Spleen (tissue), 13 donors: ENCODE measurements at places on chromosomes 2 and 18. TPM values are rescaled to one million over a fixed set of nuclear protein-coding genes. Genes with fewer than 3 reads are reported as not detected.

Gene POTEC
- not detected for polyA plus RNA-seq

Gene TMEM169
- polyA plus RNA-seq: 0.19 TPM

Gene GKN1
- polyA plus RNA-seq: not detected

Gene HOXD13
- polyA plus RNA-seq: not detected

Gene ST6GAL2
- polyA plus RNA-seq: under 0.01 TPM

Gene SERPINB10
- polyA plus RNA-seq: 0.51 TPM

Gene MROH2A
- not detected for polyA plus RNA-seq

Gene TTR
- not detected for polyA plus RNA-seq

Gene GALNT3
- 7.8 TPM for polyA plus RNA-seq

Gene GAREM2
- polyA plus RNA-seq: 1.1 TPM

Gene AQP12A
- polyA plus RNA-seq: not detected

DNA sequence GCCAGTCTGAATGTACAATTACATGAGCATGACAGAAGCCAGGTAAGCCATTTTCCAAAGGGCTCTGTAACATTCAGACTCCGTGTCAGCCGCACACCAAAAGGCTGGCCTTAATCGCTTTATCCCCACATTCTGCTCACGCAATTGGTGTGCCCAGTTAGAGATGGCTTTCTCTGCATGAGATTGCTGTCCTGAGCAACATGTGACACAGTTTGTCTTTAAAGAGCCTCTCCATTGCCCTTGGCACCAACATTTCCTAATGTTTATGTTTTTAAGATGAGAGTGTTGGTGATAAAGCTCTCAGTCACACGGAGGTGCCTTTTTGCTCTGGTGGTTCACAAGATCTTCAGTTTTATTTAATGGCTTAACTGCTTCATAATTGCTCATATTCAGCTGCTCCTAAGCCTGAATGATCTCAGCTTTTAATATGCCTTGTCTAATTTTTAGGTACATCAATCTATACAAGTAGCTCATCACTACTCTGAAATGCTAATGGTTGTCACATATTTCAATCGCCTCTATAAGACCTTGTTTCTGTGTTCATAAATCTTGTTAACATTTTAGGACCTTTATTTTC lies 164.8 kb upstream of the ACVR2A start:
- no peak overlapping the region for H3K27ac ChIP-seq
- H3K4me3 ChIP-seq: no peak overlapping the region
- no peaks in the 10 kb centered on the region for H3K27me3 ChIP-seq
- H3K36me3 ChIP-seq: no peaks in the 10 kb centered on the region

DNA sequence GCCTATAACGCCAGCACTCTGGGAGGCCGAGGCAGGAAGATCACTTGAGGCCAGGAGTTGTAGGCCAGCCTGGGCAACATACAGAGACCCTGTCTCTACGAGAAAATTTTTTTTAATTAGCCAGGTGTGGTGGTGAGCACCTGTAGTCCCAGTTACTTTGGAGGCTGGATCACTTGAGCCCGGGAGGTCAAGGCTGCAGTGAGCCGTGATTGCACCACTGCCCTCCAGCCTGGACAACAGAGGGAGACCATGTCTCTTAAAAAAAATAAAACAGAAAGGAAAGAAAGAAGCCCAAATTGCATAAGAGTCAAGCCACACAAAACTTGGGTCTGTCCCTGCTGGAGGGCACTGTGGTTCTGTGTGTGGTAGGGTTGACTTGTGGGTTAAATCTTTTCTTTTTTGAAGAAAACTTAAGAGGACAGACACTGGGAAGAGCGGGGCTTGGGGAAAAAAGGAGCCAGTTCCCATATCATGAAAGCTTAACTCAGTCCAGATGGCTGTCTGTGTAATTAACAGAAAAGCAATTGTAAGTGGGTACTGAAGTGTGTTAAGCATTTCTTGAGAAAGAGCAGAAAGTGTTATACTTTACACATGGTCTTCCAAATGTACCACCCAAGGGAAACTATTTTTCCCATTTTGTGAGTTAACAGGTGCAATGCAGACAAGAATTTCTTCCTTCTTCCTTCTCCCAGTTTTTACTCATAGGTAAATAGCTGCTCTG lies 115.1 kb downstream of the ALPK2 start:
- no peaks in the 10 kb centered on the region for H3K36me3 ChIP-seq
- no peak overlapping the region for H3K4me3 ChIP-seq
- H3K27ac ChIP-seq: no peak overlapping the region
- H3K4me1 ChIP-seq: no peaks in the 10 kb centered on the region
- DNase-seq: no peak

DNA sequence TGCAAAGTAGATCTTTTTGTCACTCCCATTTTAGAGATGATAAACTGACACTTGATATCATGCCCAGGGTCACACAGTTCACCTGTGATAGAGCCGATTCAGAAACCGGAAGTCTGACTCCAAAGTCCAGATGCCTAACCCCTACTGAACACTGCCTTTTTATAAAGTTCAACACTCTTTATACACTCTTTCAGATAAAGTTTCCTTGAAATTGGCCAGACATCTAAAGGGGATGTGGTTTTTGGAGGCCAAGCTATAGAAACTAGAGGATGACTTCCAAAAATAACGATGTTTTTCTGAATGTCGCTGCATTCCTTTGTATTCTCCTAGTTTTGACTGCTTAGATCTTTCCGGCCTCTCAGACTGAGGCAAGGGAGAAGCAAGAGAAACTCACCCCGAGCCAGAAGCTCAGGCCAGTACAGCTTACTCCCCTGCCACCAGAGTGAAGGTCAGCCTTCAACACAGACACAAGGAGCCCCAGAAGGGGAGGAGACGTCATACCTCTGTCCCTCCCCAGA lies 61.8 kb downstream of the NRP2 start:
- H3K27ac ChIP-seq: no peak overlapping the region
- no peaks in the 10 kb centered on the region for H3K4me1 ChIP-seq
- no peak for DNase-seq
- no peak overlapping the region for H3K4me3 ChIP-seq

GRCh38 chr2:144998435-144998834 lies 478.5 kb upstream of the ZEB2 start:
- H3K27me3 ChIP-seq: no peaks in the 10 kb centered on the region
- DNase-seq: no peak
- no peak overlapping the region for H3K27ac ChIP-seq

DNA sequence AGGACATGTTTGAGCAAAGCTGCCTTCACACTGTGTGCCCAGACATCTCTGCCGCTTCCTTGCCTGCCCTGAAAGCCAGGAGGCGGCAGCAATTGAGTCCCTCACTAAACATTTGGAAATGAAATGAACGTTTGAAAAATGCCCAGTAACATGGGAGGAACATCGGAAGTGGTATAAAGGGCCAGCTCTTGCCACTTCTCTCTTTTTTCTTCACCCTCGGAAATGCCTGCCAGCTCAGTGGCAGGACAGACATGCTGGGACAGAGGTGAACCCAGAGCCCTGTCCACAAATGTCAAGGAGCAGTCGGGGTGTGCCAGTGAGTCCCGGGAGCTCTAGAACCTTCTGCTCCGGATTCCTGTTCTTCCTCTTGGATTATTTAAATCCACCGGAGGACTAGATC lies 46.1 kb downstream of the TPGS2 start:
- no peak overlapping the region for H3K4me3 ChIP-seq
- no peak for DNase-seq

GRCh38 chr2:23590241-23590869 lies 205.4 kb downstream of the KLHL29 start:
- H3K4me1 ChIP-seq: no peaks in the 10 kb centered on the region
- no peak overlapping the region for H3K27ac ChIP-seq
- H3K27me3 ChIP-seq: no peaks in the 10 kb centered on the region
- no peaks in the 10 kb centered on the region for H3K36me3 ChIP-seq
- DNase-seq: peak; percentile 33
- H3K4me3 ChIP-seq: no peak overlapping the region

DNA sequence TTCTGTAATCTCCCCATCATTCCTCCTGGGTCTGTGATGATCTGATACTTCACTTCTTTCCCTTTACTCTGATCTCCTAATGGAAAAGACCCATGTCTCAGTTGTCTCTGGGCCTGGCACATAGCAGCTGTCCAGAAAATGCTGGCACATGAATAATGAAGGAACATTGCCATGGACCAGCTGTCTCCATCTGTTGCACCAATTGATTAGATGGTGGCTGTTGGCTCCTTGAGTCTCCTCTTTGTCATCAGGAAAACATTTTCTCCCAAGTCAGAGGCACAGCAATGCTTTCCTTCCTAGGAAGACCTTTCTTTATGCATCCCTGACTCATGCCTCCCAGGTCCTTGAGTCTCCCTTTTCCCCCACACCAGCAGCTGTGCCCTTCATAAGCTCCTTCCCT lies 286.2 kb upstream of the CXCR4 start:
- no peaks in the 10 kb centered on the region for H3K36me3 ChIP-seq
- H3K4me3 ChIP-seq: no peak overlapping the region
- no peak for DNase-seq
- no peaks in the 10 kb centered on the region for H3K4me1 ChIP-seq
- no peaks in the 10 kb centered on the region for H3K27me3 ChIP-seq

- peaks cover 23% of the 10 kb centered on the region for H3K36me3 ChIP-seq
- no peak overlapping the region for H3K27ac ChIP-seq
- DNase-seq: no peak
- no peaks in the 10 kb centered on the region for H3K27me3 ChIP-seq
Measured at GRCh38 chr2:167957662-167958061, 289.7 kb downstream of the STK39 start.

DNA sequence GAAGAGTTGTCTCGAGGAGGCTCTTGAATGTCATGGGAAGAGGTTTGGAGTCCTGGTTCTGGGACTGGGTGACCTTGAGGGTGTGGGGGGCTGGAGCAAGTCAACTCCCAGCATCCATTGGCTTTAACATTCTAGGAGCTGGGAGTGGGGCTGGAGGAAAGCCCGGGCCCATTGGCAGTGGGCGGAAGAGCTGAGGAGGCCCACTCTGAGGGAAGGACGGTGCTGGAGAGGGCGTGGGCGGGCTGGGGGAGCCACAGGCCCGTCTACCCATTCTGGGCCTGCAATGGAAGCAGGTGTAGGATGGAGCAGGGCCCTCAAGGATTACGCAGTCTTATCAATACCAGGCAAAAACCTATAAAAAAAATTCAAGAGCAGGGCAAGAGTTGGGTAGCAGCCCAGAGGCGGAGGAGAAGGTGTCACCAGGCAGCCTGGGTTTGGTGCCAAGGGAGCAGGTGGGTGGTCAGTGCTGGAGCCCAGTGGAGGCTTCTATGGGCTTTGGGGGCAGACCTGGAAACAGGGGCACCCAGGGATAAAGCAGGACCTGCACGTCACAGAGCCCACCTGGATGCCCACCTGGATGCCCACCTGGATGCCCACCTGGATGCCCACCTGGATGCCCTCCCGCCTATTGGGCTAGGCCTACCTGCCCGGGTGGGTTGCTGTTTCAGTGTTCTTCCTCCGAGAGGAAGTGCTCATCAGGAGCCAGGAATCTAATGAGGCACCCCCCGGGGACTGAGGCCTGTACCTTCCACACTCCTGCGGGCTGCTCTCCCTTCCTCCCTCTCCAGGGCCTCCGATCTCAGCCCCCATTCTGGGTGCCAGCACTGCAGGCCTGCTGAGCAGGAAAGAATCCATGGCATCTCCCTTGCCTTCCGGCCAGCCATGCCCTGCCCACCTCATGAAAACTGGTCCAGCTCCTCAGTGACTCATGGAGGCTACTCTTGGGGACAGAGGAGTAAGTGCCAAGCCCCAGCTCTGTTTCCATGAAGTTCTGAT lies 71.3 kb downstream of the CTIF start:
- H3K4me1 ChIP-seq: no peaks in the 10 kb centered on the region
- no peaks in the 10 kb centered on the region for H3K36me3 ChIP-seq
- H3K27me3 ChIP-seq: no peaks in the 10 kb centered on the region
- no peak overlapping the region for H3K27ac ChIP-seq

DNA sequence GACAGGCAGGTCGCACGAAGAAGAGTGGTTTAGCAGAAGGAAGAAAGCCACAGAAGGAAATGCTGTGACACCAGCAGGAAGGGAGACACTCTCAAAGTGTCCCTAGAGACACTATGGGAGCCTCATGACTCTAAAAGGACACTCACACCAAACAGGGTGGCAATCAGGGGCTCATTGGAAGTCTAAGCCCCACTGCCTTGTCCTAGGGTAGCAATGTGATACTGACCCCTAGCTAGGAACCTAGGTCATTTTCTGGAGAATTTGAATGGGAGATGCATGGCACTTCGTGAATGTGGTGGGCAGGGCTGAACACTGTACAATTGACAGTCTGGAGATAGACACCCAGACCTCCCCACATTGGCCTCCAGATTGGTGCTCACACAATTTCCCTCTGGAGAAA lies 385.0 kb downstream of the EIPR1 start:
- no peaks in the 10 kb centered on the region for H3K36me3 ChIP-seq
- DNase-seq: no peak
- no peak overlapping the region for H3K4me3 ChIP-seq
- no peak overlapping the region for H3K27ac ChIP-seq

- H3K4me1 ChIP-seq: peaks cover 25% of the 10 kb centered on the region
- H3K4me3 ChIP-seq: no peak overlapping the region
- H3K36me3 ChIP-seq: no peaks in the 10 kb centered on the region
- H3K27ac ChIP-seq: no peak overlapping the region
- no peaks in the 10 kb centered on the region for H3K27me3 ChIP-seq
Measured at GRCh38 chr18:35085450-35086380, 44.5 kb downstream of the MAPRE2 start.

DNA sequence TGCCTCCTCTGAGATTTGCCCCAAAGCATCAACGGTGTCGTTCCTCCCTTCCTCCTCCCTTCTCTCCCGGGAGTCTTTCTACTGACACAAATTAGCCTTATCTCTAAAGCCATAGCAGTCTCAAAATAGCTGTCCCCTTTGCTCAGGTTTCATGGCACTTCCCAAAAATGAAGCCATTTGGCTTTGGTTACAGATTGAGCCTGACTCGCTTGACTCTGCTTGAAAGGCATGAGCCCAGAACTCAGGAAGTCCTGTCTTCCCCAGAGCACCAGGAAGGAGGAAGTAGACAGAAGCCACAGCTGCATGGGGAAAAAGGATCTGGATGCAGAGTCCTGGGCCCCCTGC lies 234.4 kb upstream of the RGPD4 start:
- no peak overlapping the region for H3K4me3 ChIP-seq
- H3K27me3 ChIP-seq: no peaks in the 10 kb centered on the region
- no peak overlapping the region for H3K27ac ChIP-seq
- no peak for DNase-seq
- H3K36me3 ChIP-seq: no peaks in the 10 kb centered on the region
- no peaks in the 10 kb centered on the region for H3K4me1 ChIP-seq

GRCh38 chr2:162732946-162733698 lies 105.4 kb downstream of the KCNH7 start:
- H3K4me1 ChIP-seq: no peaks in the 10 kb centered on the region
- no peak for DNase-seq
- H3K27me3 ChIP-seq: no peaks in the 10 kb centered on the region
- no peak overlapping the region for H3K4me3 ChIP-seq

- no peaks in the 10 kb centered on the region for H3K27me3 ChIP-seq
- H3K4me3 ChIP-seq: no peak overlapping the region
- no peaks in the 10 kb centered on the region for H3K4me1 ChIP-seq
- no peak for DNase-seq
Measured at GRCh38 chr2:132691556-132691955, 21.6 kb upstream of the LYPD1 start.

- H3K4me1 ChIP-seq: no peaks in the 10 kb centered on the region
- no peaks in the 10 kb centered on the region for H3K27me3 ChIP-seq
- H3K27ac ChIP-seq: no peak overlapping the region
- H3K36me3 ChIP-seq: no peaks in the 10 kb centered on the region
- no peak overlapping the region for H3K4me3 ChIP-seq
Measured at GRCh38 chr18:41753826-41754225, 201.2 kb upstream of the PIK3C3 start.

- no peak for DNase-seq
- H3K4me3 ChIP-seq: no peak overlapping the region
- H3K36me3 ChIP-seq: no peaks in the 10 kb centered on the region
- H3K27ac ChIP-seq: no peak overlapping the region
- H3K27me3 ChIP-seq: no peaks in the 10 kb centered on the region
Measured at GRCh38 chr2:24820175-24820513, 26.9 kb downstream of the CENPO start.

- no peaks in the 10 kb centered on the region for H3K36me3 ChIP-seq
- H3K27ac ChIP-seq: no peak overlapping the region
- H3K27me3 ChIP-seq: no peaks in the 10 kb centered on the region
- no peak overlapping the region for H3K4me3 ChIP-seq
Measured at GRCh38 chr2:204655101-204655500, 109.8 kb downstream of the PARD3B start.
